ENCODE measurements at places on chromosomes 3 and 15. TPM values are rescaled to one million over a fixed set of nuclear protein-coding genes. Genes with fewer than 3 reads are reported as not detected.

The ACSBG1 gene
- 3.3 TPM for total RNA-seq

The PCOLCE2 gene
- total RNA-seq, result 1.0 TPM

The PPP2R3A gene
- 0.22 TPM for total RNA-seq

The CFAP44 gene
- 1.2 TPM for total RNA-seq

The FETUB gene
- not detected for total RNA-seq

The PLSCR2 gene
- 0.40 TPM for total RNA-seq

DNA sequence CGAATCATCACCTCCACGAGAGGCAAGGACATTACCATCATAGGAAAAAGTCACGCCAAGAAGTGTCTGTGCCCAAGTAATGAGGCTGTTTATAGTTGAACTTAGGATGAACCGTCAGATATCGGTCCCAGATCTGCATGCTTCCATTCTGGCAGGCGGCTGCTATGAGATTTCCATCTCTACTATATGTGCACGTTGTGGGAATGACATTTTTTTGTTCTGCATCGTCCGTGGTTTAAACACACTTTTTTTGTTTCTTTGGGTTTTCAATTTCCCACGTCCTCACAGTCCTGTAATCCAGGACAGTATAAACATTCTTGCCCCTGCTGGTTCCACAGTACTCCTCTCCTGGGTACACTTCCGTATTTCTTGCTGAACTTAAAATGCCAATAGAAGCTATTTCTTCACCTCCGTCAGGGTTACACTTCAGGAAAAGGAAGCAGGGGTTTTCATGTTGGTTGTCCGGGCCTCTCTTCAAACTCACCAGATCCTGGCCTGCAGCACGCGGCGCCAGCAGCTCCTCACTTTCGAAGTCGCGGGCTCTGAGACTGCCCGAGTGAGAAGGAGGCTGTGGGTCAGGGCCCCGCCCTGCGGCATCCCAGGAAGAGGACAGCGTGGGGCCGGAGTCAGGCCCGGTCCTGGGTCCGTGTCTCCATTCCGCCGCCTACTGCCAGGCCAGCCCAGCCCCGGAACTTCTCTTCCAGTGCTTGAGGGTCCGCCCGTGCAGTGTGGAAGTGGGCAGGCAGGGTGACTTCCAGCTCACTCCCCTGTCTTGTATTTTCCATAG lies 9.8 kb upstream of the TM4SF4 start:
- DNase-seq, result no peak

- DNase-seq, result no peak
Measured at GRCh38 chr3:25423780-25424588, 4.1 kb upstream of the RARB start.

GRCh38 chr3:188400494-188401243 lies 246.7 kb downstream of the LPP start:
- DNase-seq, result no peak

- no peak for DNase-seq
Measured at GRCh38 chr3:187310226-187310625, 18.7 kb upstream of the MASP1 start.

- peak; percentile 33 for DNase-seq
Measured at GRCh38 chr3:193869221-193870201, 266.4 kb upstream of the HES1 start.

DNA sequence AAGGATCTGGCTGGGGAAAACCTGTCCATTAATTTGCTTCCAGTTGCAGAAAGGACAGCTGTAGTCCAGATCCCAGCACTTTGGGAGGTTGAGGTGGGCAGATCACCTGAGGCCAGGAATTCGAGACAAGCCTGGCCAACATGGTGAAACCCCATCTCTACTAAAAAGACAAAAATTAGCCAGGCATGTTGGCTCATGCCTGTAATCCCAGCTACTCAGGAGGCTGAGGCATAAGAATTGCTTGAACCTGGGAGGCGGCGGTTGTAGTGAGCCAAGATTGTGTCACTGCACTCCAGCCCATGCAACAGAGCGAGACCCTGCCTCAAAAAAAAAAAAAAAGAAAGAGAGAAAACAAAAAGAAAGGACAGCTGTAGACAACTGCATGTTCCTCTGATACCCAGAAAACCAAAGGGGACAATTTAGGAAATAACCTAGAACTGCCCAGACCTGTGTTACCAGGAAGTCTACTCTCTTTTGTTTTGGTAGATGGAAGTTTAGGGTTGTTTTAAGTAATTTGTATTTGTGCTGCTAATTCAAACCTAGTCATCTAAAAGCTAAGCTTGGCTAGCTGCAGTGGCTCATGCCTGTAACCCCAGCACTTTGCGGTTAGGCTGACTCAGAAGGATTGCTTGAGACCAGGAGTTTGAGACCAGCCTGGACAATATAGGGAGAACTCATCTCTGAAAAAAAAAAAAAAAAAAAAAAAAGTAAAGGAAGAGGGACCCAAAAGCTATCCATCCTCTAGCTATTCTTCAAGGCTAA lies 22.7 kb downstream of the EXD1 start:
- no peak for DNase-seq

DNA sequence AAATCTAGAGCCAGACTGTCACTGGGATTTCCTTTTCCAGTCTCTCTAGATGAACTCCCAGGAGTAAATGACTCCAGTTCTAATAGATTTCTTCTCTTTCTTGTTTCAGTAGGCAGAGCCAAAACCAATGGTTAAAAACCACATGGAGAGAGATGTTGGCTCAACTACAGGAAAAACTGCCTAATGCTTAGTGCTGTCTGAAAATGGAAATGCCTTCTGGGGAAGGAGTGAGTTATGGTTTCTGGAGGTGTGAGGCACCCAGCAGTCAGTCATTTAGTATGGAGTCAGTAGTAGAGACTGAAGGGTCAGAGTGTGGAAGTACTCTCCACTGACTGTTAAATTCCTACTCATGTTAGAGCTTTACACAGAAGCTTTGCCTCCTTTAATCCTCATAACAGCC lies 136.7 kb downstream of the CCNL1 start:
- no peak for DNase-seq

- DNase-seq, result no peak
Measured at GRCh38 chr3:158713094-158713499, 19.2 kb downstream of the RARRES1 start.

DNA sequence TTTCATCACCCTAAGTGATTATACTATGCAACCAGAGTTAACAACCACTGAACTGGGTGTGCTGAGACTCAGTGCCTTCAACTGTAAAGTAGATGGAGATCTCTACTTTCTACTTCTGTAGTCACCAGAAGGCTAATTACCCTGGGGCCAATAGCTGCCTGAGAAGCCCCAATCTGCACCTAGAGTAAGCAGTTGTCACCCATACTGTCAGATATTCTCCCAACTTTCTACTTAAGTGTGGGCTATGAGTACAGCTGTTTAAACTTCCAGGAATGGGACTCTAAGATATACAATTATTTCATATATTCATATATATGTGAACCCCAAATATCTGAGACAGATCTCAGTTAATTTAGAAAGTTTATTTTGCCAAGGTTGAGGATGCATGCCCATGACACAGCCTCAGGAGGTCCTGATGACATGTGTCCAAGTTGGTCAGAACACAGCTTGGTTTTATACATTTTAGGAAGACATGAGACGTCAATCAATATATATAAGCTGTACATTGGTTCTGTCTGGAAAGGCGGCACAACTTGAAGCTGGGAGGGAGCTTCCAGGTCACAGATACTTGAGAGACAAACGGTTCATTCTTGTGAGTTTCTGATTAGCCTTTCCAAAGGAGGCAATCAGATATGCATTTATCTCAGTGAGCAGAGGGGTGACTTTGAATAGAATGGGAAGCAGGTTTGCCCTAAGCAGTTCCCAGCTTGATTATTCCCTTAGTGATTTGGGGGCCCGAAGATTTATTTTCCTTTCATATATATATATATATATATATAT lies 41.9 kb downstream of the CCNL1 start:
- peak; percentile 67 for DNase-seq
